ENCODE measurements at places on chromosomes 7 and 10.

DNA sequence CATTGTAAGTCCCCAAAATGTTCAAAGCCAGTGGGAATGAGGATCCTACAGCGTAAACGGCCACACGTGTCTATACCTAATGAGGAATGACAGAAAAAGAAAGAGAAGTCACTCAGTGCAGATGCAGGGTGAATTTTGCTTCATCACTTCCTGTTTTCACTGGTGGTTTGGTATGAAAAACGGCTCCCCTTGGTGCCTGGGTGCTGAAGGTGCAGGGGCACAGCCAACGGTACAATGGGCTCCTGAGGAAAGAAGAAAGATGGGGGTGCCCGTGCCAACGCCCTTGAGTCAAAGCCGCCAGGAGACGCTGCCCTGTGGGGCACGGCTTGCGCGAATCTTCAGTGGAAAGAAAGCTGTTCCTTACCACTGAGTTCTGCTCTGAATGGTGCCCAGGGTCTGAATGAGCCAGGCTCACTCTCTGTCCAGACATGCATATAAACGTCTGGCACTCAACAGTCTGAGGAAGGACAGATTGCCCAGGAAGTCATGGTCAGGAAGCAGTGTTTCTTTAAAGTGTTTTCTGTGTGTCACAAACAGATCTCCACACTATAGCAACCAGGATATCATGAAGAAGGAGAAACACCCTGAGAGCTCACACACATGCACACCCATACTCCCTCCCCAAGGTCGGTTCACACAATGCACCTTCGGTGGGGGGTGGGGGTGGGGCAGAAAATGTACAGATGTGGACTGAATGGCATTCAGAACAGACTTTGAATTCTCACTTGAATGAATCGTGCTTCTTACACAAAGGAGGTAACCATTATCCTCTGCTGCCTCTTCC, 105.8 kb downstream of the ELMO1 start:
- no peak for DNase-seq

DNA sequence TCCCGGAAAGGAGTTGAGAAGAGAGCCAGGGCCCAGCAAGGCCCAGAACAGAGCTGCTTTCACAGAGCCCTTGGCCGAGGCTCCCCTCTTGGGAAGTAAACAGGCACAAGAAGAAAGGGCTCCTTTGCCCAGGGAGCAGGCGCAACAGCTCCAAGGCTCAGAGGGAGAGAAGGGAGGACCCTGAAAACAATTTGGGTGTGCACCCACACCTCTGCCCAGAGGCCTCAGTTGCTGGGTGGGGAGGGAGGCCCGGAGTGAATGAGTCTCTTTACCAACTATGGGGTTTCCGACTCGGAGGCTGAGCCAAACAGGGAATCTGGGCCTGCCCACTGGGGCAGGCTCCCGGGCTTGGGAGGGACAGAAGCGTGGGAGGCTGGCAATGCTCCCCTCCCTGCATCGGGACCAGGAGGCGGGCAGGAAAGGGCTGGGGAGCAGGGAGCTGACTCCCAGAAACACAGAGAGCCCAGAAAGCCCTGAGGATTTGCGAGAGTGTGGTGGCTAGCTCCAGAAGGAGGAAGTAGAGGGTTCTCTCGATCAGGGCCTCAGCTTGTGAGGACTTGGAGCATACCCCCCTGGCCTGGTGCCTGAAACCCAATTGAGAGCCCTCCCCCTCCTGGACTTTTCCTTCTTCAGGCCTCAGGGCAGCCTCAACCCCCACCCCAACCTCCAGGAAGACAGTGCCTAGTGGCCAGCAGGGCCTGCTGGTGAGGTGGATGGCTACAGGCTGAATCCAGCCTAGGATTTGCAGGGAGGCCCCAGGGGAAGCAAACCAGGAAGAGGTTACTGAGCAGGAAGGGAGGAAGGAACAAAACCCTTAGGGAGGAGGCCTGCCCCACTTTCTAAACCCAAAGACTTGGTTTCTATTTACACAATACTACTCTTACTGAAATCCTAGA, 6.2 kb downstream of the C10orf105 start:
- no peak for DNase-seq

DNA sequence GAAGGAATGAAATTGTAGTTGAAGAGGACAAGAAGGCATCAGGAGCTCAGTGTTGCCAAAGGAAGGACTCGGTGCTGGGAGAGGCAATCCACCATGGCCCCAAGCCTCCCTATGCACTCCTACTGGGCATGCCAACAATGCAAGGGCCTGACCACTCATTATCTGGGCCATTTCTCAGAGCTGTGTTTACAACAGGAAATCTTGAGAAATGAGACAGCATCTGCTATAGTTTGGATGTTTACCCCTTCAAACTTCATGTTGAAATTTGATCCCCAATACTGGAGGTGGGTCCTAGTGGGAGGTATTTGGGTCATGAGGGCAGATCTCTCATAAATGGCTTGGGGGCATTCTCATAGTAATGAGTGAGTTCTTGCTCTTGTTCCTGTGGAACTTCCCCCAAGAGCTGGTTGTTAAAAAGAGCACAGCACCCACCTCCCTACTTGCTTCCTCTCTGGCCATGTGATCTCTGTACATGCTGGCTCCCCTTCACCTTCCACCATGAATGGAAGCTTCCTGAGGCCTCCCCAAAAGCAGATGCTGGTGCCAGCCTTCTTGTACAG, 50.8 kb upstream of the AOAH start:
- DNase-seq = no peak

- no peak for DNase-seq
Measured at GRCh38 chr10:10056961-10057360, 960.7 kb upstream of the CELF2 start.

GRCh38 chr10:60266513-60266912, 123.2 kb downstream of the ANK3 start:
- no peak for DNase-seq

- no peak for DNase-seq
Measured at GRCh38 chr7:5797716-5798115, 16.3 kb upstream of the RNF216 start.

DNA sequence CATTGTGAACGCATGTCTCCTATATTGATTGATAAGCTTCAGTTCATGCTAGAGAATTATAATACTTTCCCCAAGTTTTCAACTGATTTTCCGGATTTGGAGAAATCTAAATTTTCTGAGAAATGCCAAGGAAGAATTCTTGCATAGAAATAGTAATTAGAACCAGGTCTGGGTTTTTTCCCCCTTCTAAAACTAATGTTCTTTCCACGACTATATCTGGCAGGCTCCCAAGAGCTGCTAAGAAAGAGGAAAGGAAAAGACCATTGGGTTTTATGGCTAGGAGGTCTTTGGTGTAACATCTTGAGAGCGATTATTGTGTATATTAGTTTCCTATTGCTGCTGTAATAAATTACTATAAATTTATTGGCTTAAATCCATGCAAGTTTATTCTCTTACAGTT, 71.8 kb upstream of the CACNB2 start:
- no peak for DNase-seq

GRCh38 chr10:31694929-31695837, 233.4 kb downstream of the ARHGAP12 start:
- DNase-seq = no peak

DNA sequence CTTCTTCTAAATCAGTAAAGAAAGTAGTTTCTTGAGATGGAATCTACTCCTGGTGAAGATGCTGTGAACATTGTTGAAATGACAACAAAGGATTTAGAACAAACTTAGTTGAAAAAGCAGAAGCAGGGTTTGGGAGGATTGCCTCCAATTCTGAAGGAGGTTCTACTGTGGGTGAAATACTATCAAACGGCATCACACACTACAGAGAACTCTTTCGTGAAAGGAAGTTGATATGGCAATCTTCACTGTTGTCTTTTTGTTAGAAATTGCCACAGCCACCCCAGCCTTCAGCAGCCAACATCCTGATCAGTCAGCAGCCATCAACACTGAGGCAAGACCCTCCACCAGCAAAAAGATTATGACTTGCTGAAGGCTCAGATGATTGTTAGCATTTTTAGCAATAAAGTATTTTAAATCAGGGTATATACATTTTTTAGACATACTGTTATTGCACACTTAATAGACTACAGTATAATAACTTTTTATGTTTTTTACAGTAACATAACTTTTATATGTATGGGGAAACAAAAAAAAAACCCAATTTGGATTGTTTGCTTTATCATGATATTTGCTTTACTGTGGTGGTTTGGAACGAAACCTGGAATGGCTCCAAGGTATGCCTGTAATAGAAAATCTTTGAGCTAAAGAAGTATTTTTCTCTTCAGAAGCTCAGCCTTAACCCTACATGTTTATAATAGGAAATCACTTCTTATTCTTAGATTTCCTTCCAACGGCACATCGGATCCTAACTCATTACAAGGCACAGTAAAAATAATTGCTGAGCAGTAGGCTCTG, 257.3 kb downstream of the LRMDA start:
- DNase-seq = no peak

DNA sequence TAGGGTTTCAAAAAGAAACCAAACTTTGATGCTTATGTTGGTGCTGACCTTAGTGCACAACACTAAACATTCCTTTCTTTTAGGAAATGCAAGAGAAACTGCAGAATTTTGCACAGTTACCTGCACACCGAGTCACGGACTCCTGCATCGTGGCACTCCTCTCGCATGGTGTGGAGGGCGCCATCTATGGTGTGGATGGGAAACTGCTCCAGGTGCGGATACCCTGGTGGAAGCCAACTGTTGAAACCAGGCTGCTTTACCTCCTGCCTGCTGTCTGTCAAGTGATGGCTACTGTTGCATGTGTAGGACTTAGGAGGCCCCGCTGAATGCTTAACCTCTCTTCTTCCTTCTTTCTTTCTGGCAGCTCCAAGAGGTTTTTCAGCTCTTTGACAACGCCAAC, 11.7 kb downstream of the CASP2 start:
- no peak for DNase-seq

DNA sequence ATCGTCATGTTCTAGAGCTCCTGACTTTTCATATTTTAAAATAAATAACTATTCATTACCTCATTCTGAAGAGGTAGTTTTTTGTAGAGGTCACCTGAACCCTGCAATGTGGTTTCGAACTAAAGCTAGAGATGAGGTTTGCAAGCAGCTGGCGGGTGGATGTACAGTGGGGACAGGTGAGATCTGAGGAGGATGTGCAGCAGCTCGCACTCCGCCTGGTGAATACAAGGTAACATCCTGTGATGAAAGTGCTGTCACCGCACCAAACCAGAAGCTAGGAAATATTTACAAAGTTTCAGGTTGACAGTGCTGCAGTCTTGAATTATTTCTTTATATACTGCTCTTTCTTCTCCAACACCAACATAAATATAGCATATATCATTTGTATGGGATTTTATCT, 26.5 kb downstream of the NDUFB2 start:
- no peak for DNase-seq

DNA sequence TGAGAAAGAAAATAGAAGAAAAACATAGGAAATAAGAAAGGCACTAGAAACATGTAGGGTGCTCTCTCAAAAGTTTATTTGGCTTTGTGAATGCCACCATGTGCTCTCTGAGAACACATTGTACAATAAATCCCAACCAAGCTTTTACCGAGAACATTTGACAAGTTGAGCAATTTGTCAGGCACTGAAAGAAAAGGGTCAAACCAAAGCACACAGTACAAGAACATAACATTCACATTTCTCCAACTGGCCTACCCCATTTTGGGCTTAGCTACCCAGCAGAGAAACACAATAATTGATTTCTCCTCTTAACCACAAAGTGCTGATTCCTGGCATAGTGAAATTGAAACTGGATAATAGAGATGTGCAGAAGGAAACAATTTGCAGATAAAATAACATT, 69.2 kb upstream of the SLC39A12 start:
- DNase-seq = no peak

- no peak for DNase-seq
Measured at GRCh38 chr10:70657041-70657440, 15.3 kb upstream of the ADAMTS14 start.

DNA sequence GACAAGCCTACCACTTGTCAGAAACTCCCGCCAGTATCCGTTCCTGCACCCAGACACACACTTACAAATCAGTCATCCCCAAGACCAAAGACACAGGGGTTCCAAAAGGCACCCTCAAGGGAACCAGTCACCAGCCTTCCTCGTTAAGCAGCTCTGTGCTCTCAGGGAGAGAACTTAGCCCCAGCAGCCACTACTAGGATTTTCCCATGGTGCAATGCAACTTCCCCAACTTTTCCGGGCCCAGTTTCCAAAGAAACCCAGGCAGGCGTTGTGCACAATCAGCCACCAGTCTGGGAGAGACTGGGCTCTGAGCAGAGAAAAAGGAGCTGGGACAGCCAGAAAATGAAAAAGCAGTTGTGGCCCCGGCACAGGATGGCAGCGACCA, 1.2 kb downstream of the DLG5 start:
- no peak for DNase-seq

- no peak for DNase-seq
Measured at GRCh38 chr10:17432723-17433122, 21.7 kb downstream of the ST8SIA6 start.

GRCh38 chr7:49860293-49860692, 86.9 kb downstream of the VWC2 start:
- DNase-seq = no peak

- no peak for DNase-seq
Measured at GRCh38 chr7:77791956-77792355, 6.3 kb downstream of the TMEM60 start.

Data from COR-L47 (cell line).